ENCODE measurements at places on chromosomes 13 and 19. TPM values are rescaled to one million over a fixed set of nuclear protein-coding genes. Genes with fewer than 3 reads are reported as not detected.

DNA sequence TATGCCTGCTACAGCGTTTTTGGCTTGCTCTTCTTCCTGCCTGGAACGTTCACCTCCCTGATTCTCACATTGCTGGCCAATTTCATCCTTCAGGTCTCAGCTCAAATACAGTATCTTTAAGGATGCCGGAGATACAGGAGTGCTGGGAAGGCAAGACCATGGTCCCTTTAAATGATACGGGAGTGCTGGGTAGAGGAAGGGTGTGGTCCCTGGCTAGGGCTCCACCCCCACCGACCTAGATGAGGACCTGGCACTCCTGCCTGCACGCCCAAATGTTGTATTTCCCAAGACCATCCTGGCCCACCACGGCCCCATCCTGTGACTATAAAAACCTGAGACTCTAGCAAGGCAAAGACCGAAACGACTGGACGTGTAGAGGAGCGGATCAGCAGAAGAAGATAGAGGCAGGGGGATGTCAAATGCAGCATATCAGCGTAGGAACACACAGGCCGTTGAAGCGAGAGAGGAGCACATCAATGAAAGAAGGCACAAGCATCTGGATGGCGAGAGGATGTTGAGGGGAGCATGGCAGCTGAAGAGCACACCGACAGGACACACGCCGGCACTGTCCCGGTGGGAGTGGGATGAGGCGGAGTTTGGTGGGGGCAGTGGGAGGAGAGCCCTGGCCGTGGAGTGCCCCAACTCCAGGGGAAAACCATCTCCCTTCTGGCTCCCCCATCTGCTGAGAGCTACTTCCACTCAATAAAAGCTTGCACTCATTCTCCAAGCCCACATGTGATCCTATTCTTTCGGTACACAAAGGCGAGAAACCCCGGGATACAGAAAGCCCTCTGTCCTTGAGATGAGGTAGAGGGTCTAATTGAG lies 74.0 kb downstream of the PCDH9 start:
- no peak overlapping the region for H3K27ac ChIP-seq
- no peaks in the 10 kb centered on the region for H3K36me3 ChIP-seq
- no peak for DNase-seq
- no peak overlapping the region for H3K4me3 ChIP-seq

DNA sequence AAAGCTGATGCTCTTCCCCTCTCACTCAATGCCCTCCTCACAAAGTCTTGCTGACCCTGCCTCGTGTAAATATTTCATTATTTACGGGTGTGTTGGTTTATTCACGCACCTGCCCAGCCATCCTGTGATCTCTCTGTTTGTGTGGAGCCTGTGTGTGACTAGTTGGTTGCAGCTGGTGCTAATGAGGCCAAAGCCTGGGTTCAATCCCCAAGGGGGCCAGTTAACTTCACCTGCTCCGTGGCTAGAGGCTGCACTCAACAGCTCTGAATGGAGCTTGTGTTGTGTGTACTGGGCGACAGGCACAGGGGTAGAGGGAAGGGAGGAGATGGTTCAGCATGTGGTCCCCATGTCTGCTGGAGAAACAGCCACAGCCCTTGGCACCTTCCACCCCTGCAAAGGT lies 109.5 kb downstream of the DNAJC15 start:
- peaks cover 34% of the 10 kb centered on the region for H3K27me3 ChIP-seq
- DNase-seq, result no peak
- H3K4me1 ChIP-seq, result peaks cover 3% of the 10 kb centered on the region
- H3K27ac ChIP-seq, result no peak overlapping the region
- no peaks in the 10 kb centered on the region for H3K36me3 ChIP-seq

- H3K4me3 ChIP-seq, result no peak overlapping the region
- no peaks in the 10 kb centered on the region for H3K36me3 ChIP-seq
- no peak overlapping the region for H3K27ac ChIP-seq
- DNase-seq, result no peak
- H3K4me1 ChIP-seq, result no peaks in the 10 kb centered on the region
Measured at GRCh38 chr13:33328701-33329100, 43.1 kb upstream of the STARD13 start.

DNA sequence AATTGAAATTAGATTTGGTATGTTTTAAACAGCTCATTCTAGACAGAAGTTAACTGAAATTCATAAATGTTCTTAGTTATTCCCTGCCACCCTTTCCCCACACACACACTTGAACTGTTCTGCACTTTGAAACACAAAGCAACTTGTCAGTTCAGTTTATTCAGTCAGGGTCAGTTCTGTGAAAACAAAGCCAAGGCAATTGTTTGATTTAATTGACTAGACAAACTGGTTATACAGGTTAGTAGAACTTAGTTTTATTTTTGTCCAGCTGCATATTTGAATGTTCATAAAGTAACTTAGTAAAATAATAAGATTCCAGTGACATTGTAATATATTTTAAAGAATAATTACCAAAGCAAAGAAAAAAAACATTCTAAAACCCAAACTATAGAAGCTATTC lies 98.3 kb upstream of the KLF5 start:
- H3K27me3 ChIP-seq, result no peaks in the 10 kb centered on the region
- no peak for DNase-seq
- peaks cover 11% of the 10 kb centered on the region for H3K36me3 ChIP-seq
- H3K4me3 ChIP-seq, result no peak overlapping the region

DNA sequence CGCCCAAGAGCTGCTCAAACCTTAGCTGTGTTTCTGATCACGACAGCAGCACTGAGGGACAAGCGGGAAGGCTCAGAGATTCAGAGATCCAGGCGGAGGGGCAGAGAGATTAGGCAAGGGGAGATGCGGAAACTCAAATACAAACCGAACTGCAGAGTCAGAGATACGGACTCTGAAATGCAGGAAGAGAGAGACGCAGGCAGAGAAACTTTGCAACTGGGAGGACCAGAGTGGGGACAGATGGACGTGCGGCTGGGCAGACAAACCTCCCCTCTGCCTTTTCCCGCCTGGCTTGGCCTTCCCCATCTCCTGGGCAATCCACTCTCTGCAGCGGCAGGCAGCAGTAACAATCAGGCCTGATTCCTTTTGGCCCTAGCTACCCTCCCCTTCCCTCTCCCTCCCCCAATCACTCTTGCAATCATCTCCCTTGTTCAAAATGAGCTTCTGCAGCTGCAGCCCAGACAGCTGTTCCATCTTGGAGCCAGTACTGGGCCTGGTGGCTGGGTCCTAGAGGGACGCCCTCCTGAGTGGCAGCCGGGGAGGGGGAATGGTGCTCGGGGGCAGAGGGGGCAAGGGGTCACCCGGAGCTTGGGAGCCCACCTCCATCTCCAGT lies 29.7 kb downstream of the OLFM2 start:
- peaks cover 2% of the 10 kb centered on the region for H3K27me3 ChIP-seq
- no peak overlapping the region for H3K27ac ChIP-seq
- no peak for DNase-seq
- no peaks in the 10 kb centered on the region for H3K4me1 ChIP-seq
- H3K4me3 ChIP-seq, result no peak overlapping the region

Gene ZNF575
- 0.87 TPM for polyA plus RNA-seq

Gene TNNT1
- polyA plus RNA-seq, result 6.2 TPM

Gene TNPO2
- polyA plus RNA-seq, result 22.9 TPM

Gene ITGBL1
- 0.48 TPM for polyA plus RNA-seq
